ENCODE measurements at places on chromosomes 11 and 22.

GRCh38 chr11:66172146-66172545 lies 96.3 kb upstream of the RAB1B start:
- no peak for DNase-seq

GRCh38 chr11:76234021-76234415 lies 27.7 kb upstream of the WNT11 start:
- no peak for DNase-seq

DNA sequence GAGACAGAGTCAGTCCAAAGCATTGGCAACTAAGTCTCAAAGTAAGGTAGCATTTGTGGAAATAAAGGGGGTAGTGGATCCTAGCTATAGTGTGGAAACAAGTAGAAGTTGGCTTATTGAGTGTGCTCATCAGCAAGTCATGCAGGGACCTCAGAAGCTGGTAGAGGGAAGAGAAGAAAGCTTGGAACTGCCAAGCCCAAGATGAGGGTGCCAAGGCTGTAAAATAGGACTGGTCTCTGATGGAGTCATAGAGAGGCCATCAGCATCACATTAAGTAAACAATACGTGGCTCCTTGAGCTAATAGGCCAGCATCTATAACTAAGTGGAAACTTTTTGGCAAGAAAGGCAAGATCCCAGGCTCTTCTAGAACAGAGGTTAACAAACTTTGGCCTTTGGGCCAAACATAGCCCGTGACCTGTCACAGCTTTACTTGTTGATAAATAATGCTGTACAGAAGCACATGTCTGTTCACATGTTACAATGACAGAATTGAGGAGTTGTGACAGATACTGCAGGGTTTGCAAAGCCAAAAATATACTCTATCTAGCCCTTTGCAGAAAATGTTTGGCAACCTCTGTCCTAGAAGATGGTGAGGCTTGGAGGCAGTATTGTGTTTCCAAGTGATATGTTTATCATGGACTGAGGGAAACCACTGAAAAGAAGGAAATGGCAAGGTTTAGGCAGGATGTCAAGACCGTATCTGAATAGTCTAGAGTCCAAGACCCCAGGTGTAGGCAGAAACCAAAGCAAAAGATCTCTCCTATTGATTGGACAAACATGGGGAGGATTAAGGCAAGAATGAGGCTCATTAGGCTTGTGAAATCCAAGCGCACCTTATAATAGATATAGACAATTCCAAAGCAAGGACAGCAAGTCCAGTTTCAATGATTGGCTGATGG lies 62.5 kb upstream of the CD44 start:
- DNase-seq, result no peak

DNA sequence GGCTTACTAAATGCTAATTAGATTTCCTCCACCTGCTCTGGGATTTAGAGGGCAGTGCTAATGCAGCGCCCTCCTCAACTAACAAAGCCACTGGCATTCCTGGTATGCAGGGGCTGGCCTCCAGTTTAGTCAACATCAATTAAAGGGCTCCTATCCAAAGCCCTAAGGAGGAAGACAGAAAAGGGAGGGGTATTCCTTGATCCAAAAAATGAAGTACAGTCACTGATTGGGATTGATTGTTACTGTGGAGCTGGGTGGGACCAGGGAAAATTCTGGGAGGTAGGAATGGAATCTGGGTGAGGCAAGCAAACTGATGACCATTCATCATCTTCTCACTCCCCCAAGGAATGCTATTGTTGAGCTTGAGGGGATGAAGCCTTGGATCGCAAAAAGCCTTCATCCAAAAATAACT lies 52.2 kb downstream of the GAB2 start:
- DNase-seq, result no peak

- no peak for DNase-seq
Measured at GRCh38 chr22:24875862-24876506, 70.0 kb downstream of the SGSM1 start.

- no peak for DNase-seq
Measured at GRCh38 chr11:119295178-119295577, 21.8 kb downstream of the MCAM start.
